ENCODE measurements at places on chromosomes 3 and 15.
A peak's percentile ranks its signal among the peaks of the same experiment; 100 is the strongest.

DNA sequence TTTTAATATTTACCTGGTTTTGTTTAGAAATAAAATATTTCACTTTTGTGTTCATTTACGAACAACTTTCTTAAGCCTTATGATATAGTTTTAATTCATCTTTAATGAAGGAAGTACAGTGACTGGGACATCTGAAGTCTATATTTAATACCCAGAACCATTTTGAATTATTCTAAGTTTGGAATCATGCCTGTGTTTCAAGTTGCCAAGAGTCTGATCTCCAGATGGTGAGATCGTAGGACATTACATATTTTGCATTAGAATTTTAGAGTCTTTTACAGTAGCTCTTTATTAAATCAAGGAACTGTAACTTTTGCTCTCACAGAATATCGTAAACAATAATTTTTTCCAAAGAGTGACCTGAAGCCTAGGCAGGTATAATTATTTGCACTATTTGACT lies 420.7 kb downstream of the SI start:
- no peak for DNase-seq

GRCh38 chr15:82966671-82967071 lies 14.2 kb upstream of the HOMER2 start:
- DNase-seq: peak; percentile 37

DNA sequence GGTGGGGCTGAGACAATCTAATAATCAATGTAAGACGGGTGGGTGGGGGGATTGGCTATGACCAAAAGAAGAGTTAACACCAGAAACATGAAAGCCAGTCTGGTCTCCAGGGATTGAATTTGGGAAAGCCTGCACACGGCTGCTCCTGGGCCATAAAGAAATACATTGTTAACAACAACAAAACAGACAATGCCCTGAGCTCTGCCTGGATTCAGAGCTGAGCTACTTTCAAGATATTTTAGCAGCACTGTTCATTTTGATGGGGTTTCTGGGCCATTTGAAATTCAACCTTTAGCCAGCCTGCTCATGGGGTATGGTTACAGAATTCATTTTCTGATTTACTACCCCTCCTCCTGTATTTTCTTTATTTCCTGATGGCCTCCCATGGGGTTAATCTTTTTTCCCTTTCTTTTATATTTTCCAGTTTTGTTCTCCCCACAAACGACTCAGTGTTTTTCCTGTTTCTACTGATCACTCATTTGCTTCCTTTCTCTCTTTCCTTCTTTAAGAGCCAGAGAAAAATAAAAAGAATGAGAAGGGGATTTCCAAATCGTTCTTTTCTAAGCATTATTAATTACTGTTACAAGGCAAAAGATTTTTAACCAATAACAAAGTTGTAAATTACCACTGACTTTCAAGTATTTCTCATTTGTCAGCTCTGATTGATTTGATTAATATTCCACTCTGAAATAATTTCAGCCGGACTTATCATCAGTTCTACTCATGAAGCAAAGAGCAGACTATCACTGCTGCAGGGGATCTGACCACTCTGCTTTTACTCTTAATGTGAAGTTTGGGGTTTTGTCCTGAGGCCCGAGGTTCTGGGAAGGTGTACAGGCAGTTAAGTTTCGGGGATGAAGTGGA lies 19.6 kb downstream of the NR2F2 start:
- DNase-seq: no peak

GRCh38 chr15:51348688-51349087 lies 7.2 kb downstream of the GLDN start:
- no peak for DNase-seq

GRCh38 chr3:14614189-14614588 lies 37.4 kb upstream of the CCDC174 start:
- DNase-seq: no peak
